ENCODE measurements at places on chromosomes 12 and 14.
A peak's percentile ranks its signal among the peaks of the same experiment; 100 is the strongest.

DNA sequence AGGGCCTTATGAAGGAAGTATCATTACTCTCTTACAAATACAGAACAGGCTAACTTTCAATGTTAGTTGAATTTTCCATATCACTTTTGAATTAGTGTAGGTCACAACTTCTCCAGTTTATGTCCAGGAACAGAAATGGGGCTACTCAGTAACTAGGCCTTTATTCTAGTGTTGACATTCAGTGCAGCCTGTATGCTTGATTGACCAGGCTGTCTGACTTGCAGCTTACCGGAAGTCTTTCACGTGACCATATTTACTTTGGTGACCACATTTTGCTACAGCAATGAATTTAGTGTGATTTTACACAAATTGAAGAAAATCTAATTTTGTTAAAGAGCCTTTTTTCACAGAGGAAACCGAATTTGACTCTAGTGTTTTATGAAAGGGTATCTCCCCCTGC, 12.4 kb downstream of the MTERF2 start:
- H3K27me3 ChIP-seq, result no peaks in the 10 kb centered on the region
- H3K27ac ChIP-seq, result peak overlapping the region; percentile 92
- H3K4me1 ChIP-seq, result peaks cover 39% of the 10 kb centered on the region
- H3K4me3 ChIP-seq, result no peak overlapping the region
- H3K36me3 ChIP-seq, result peaks cover 12% of the 10 kb centered on the region

GRCh38 chr12:4269279-4269991, 4.1 kb upstream of the CCND2 start:
- H3K27ac ChIP-seq, result no peak overlapping the region
- DNase-seq, result peak; percentile 53
- H3K27me3 ChIP-seq, result peaks cover 25% of the 10 kb centered on the region
- H3K4me3 ChIP-seq, result peak overlapping the region; percentile 45
- peaks cover 5% of the 10 kb centered on the region for H3K4me1 ChIP-seq

GRCh38 chr12:49984476-49985359, 12.0 kb downstream of the AQP6 start:
- peak overlapping the region; percentile 41 for H3K27ac ChIP-seq
- no peak for DNase-seq
- H3K4me1 ChIP-seq, result peaks cover 34% of the 10 kb centered on the region

DNA sequence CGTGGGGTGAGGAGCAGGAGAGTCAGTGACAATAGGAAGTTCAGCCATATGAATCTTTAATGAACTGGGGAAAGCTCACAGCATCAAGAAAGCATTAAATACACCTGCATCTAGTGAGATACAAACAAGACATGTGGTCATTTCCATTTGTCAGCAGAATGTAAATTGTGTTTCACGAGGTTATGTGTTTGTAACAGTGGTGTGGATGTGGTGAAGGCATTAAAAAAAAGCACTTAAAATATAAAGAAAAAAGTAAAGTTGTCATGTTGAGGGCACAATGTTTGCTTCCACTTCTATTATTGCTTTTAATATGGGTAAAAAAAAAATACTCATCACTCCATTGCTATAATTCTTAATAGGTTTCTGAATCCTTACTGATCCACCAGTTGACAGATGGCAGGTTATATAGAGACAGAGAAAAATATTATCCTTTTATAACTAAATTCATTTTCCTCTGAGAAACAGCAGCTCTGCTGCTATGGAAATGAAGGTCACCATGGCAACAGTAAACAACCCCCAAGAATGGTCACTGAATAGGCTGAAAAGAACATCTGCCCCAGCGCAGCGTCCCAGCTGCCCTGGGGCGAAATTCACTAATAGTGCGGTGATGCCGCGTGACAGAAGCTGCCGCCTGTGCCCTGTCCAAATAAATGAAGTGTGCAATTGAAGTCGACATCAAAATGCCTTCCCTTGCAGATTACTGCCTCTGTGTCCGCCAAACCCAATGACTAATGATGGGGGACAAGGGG, 226.1 kb downstream of the FOXN3 start:
- H3K27me3 ChIP-seq, result no peaks in the 10 kb centered on the region
- no peak overlapping the region for H3K27ac ChIP-seq
- no peak for DNase-seq
- H3K4me1 ChIP-seq, result peaks cover 24% of the 10 kb centered on the region
- H3K4me3 ChIP-seq, result no peak overlapping the region

DNA sequence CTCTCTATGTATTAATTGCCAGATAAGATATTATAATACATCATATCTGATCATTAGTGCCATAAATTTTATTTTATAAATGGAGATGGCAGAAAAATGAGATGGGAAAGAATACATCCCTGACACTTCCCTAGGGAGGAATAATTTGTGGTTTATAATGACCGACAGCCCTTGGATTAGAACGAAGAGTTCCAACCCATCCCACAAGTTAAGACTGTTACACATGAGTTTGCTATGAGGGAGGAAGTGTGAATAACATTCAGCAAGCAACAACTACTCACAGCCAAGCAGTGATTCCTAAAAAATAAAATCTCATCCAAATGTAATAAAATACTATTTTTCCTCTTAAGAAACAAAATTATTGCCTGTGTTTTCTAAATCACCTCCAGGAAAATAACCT, 299.0 kb downstream of the CCDC91 start:
- no peak overlapping the region for H3K4me3 ChIP-seq
- H3K27me3 ChIP-seq, result no peaks in the 10 kb centered on the region
- H3K4me1 ChIP-seq, result no peaks in the 10 kb centered on the region
- DNase-seq, result no peak
